ENCODE measurements at places on chromosomes 2 and 18.

DNA sequence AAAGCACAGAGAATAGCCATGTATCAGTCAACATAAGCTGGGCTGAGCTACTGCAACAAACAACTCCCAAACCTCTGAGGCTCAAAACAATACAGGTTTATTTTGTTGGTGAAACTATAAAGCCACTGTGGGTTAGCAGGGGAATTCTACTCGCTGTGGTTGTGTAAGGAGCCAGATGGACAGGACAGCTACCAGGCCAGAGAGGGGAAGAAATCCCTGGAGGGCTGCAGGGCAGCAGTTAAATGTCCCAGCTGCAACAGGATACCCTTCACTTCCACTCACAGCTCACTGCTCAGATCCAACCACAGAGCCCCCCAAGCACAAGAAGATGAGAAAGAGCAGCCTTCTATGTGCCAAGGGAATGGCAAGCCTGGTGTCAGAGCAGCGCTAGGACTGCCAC lies 245.9 kb upstream of the RAB6C start:
- no peak for DNase-seq

- DNase-seq = no peak
Measured at GRCh38 chr2:240731178-240731545, 39.5 kb downstream of the AQP12A start.

GRCh38 chr18:48393776-48394175 lies 15.4 kb downstream of the ZBTB7C start:
- no peak for DNase-seq

DNA sequence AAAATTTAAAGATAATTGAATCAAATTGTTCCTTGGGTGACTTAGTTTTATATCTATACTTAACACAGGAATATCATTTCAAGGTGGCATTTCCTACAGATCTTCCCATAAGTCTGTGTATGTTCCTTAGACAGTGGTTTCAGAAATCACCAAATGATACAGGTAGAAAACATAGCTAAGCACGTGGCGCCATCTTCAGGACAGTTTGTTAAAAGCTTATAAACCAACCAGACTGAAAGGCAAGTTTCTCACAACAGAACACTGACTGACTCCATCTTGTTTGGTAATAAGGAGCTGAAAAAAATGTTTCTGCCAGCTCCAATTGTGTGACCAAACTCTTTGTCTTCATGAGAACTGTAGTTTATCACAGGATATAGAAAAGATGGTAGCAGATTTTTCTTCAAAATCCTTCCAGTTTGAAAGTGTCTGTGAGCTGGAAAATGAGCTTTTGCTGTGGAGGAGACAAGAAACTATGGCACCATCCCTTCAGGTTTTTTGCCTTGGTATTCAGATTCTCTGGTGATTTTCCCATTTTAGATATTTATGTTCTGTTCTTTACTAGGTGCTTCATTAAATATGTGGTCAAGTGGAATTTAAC lies 34.8 kb upstream of the NEUROD1 start:
- peak; percentile 54 for DNase-seq

DNA sequence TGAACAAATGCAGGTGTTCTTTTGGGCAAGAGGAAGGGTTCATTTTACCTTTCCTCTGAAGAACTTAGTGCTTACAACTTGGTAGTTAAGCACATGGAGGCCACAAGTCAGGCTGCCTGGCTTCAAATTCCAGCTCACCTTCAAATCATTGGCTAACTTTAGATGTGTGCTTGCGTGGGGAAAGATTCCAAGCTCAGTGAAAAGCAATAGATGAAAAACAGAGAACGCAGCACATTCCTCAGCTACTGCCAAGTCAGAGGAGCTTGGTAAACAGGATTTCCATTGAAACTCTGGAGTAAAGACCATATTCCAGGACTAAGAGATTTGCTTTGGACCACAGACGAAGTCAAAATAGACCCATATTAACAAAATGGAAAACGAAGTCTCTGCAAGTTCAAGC lies 96.3 kb upstream of the ASB18 start:
- no peak for DNase-seq

GRCh38 chr2:153222231-153223165 lies 256.1 kb downstream of the RPRM start:
- no peak for DNase-seq

GRCh38 chr2:61705625-61706024 lies 148.2 kb downstream of the FAM161A start:
- DNase-seq = no peak

DNA sequence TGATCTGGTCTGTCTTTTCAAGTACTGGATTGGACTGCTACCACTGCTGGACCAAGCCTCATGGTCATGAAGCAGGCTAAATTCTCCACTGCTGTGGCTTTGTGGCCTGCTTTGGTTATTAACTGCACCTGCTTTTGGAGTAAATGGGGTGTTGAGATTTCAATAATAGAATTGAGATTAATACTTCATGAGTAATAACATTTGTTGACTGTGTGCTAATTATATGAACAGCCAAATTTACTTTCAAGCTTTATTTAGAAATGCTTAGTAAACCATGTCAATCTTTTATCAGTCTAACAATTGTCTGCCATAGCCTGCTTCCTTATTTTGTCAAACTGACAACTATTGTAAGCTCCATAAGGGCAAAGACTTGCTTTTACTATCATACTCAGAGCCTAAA lies 27.4 kb upstream of the MTIF2 start:
- DNase-seq = no peak

- no peak for DNase-seq
Measured at GRCh38 chr2:128488434-128488833, 169.8 kb upstream of the HS6ST1 start.

- no peak for DNase-seq
Measured at GRCh38 chr2:212409560-212409959, 129.0 kb downstream of the ERBB4 start.

DNA sequence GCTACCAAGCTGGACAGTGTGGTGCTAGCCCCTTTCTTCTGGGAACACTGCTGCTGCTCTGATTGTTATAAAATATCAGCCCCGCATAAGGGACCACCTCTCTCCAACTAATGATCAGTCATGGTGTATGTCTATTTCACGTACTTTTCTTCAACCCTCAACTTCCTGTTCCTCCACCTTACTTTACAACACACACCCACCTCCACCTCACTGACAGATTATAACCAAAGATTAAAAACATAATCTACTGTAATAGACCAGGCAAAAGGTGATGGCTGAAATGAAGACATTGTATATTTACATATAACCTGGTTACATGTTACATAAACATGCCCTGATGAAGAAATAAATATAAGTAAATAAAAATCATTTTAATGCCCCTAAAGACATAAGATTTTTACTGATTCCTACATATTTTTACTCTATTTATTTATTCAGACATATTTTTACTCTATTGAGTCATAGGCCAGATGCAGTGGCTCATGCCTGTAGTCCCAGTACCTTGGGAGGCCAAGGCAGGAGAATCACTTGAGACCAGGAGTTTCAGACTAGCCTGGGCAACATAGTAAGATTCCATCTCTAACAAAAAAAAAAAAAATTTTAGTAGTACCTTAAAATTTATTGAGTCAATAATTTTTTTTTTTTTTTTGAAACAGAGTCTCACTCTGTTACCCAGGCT lies 12.8 kb downstream of the STK39 start:
- no peak for DNase-seq

DNA sequence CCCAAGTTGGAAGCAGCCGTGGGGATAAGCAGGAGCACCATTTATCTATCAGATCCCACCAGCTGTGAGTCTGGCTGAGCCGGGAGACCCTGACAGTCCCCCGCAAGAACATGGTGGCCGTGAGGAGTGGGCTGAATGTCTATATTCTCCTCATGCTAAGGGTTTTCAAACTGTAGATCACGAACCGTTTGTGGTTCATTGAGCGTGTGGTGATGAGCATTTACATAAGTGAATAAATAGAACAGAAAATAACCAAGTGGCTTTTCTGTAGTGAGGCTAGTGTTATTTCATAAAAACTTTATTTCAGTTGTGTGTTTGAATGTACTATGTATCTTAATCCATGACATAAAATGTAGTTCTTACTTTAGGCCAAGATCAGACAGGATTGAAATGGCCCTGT lies 190.2 kb upstream of the APCDD1 start:
- DNase-seq = no peak

GRCh38 chr2:218822622-218823021 lies 9.0 kb downstream of the PRKAG3 start:
- DNase-seq = no peak

DNA sequence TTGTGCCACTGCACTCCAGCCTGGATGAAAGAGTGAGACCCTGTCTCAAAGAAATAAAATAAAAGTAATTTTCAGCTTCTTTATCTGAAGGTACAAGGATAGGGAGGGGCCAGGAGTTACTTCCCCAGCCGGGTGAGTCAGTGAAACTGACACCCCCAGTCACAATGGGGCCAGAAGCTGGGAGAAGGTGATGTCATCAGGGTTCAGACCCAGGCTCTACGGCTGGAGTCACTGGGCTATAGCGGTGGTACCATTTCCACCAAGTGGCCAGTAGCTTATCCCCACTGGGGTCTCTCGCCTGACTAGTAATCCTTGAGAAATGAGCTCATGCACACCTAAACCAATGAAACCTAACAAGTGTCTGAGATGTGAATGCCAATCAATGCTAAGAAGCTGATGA lies 107.9 kb downstream of the ALPK2 start:
- no peak for DNase-seq

GRCh38 chr2:3626812-3627499 lies 31.0 kb upstream of the ALLC start:
- no peak for DNase-seq

GRCh38 chr2:128447538-128447995 lies 128.9 kb upstream of the HS6ST1 start:
- DNase-seq = no peak

DNA sequence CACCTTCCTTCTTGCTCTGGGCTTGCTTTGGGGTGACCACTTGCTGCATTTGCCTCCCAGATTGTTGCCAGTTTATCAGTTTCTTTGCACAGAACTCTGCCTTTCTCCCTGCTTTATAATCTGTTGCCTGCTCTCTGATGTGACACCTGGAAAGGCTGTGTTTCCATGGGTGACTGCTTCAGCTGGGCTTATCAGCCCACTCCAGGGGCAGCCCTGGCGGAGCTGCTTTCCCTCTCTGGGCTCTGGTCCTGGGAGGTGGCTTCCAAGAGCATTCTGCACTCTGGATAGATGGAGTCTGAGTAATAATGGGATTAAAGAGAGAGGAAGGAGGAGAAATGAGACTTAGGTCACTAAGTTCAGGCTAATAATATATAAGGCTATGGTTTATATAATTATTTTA lies 352.7 kb downstream of the TSN start:
- DNase-seq = no peak

GRCh38 chr18:48994044-48994651 lies 43.4 kb upstream of the SMAD7 start:
- DNase-seq = no peak

DNA sequence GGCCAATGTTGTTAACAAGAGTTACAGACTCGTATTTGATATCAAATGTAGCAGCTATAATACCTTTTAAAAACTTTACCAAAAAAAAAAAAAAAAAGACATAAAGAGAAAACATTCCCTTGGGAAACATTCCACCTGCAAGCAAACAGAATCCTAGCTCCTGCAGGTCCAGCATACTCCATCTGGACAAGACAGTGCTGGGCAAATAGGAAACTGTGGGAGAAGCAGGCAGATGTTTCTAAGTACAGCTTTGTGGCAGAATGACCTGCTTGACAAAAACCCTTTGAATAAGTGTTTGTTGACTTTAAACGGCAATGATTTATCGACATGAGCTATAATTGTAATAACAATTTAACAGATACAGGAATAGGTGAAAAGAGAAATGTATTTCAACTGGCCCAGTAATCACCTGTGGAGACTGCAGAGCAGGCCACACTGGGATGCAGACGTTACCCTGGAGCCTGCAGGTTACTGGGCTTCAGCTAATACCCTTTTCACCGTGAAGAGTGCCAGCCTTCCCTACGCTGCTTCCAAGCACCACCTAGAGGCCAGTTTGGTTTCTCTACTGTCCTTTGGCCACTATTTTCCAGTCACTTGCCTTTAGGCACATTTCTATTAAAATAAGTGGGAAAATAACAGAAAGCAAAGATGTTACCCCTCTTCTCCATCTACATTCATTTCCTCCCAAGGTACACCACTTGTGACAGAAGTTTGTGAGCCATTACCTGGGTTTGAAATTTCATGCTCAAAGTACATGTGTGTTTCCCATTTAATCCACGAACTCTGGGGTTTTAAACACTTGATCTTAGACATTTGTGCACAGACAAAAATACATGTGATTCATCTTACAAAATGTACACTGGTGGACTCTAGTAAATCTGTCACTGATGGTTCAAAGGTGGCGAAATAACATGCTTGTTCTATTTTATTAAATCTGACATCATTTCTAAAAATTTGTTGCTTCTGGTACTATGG lies 96.9 kb upstream of the ZNF397 start:
- DNase-seq = peak; percentile 73

DNA sequence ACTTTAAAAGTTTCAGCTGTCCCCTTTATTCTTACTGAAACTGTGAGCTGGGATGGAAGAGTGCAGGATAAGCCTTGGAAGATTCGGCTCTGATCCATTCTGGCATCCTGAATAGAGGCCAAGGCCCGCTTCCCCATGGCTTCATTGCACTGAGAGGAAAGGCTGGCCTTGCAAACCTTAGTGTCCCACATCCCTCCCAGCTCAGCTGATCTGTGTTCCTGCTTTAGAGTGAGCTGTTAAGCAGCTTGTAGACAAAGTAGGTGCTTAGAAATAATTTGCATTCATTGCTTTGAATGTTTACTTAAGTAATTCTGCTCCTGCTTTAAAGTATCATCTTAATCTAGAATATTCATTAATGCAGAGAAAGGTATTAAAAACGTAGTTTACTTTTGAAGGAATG lies 169.6 kb upstream of the BOD1L2 start:
- DNase-seq = no peak

DNA sequence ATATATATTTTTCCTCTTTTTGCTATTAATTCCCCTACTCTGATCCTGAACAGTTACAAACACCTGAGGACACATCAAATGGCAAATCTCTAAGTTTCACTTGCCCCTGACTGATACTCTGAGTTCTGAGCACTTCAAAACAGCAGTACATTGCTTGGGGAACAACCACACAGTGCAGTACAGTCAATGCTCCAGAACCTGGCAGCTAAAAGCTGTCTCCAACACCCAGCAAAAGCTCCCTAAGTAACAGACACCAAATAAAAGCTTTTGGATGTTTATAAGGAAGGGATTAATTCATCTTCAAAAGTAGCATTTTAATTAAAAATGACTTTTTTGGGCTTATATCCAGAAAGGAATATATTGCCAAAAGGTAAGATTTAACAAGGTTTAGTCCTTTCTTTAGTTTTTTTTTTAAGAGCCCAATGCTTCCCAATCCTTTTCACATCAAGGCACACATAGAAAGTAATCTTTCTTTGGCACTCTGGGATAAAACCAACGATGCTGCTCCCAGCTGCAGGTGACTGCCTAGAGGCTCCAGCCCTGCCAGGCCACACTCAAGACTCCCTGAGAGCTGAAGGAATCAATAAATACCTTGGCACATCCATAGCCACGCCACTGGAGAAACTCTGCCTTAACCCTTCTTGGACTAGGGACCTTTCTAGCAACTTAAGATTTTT lies 164.9 kb upstream of the ZFP36L2 start:
- DNase-seq = no peak

DNA sequence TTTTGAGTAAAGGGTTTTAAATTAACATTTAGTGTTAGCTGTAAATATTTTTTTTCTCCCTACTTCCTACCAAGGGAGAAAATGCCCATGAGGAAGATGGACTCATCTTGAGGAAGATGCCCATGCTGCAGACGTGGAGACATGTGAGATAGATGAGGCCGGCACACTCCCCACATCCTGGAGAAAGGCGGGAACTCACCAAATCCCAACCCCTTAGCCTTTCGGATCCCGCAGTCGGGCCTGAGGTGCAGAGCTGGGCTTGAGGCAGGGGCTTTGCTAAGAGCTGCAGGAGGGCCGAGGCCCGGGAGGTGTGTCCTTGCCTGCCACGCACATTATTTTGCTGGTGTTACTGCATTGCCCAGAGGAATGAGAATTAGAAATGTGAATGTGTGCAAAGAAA lies 137.9 kb downstream of the NAPG start:
- no peak for DNase-seq
